ENCODE measurements at places on chromosomes 16 and 17.
A peak's percentile ranks its signal among the peaks of the same experiment; 100 is the strongest.

DNA sequence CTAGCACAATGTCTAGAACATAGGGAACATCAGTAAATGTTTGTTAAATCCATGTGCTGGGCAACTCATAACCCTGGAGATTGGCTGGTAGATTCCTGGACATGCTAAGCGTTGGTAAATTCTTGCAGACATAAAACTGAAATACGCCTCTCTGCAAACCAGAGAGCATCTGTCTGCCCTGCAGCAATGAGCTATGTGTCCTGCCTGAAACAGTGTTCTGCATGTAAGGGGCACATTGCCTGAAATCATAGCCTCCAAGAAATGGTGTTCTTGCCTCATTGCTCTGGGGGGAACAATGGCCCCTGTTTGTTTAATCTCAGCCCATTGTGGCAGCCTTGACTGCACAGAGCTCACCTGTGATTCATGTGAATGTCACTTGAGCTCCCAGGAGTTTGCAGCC, 113.5 kb upstream of the CCL2 start:
- no peak for DNase-seq

DNA sequence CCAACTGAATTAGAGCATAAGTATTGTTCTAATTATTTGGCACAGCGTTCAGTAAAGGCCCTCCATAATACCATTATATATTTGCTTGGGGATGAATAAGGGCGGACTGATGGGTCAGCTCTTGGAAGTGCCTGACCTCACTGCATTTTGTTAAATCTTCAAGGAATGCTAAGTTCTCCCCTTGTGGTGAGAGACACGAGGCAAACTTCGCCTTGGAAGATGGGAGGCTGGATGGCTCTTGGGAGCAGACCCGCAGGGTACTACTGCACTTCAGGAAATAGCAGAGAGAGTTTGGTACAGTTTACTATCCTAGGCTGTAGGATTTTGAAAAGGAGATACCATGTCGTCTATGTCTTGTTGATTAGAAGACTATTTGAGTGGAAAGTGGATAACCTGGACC, 87.0 kb upstream of the RPRML start:
- DNase-seq = no peak

DNA sequence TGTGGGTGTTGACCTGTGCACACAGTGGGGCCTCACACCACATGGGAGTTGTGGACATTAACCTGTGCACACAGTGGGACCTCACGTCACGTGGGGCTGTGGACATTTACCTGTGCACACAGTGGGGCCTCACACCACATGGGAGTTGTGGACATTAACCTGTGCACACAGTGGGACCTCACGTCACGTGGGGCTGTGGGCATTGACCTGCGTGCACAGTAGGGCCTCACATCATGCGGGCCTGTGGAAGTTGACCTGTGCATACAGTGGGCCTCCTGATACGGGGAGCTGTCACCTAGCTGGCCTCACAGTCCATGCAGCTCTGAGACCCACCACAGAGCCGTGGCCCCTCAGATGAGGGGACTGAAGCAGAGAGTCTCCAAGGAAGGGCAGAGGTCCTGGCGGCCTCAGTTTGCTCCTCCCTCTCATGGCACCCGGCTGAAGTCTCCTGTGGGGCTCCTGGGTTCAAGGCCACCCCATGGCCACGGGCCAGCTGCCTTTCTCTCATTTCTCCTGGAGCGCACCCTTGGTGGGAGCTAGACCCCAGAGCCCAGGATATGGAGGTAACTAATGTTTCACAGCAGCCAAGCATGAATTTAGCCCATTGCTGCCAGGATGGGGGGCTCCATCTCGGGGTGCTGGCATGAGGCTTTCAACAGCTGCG, 21.0 kb downstream of the CACNA1H start:
- DNase-seq = no peak

DNA sequence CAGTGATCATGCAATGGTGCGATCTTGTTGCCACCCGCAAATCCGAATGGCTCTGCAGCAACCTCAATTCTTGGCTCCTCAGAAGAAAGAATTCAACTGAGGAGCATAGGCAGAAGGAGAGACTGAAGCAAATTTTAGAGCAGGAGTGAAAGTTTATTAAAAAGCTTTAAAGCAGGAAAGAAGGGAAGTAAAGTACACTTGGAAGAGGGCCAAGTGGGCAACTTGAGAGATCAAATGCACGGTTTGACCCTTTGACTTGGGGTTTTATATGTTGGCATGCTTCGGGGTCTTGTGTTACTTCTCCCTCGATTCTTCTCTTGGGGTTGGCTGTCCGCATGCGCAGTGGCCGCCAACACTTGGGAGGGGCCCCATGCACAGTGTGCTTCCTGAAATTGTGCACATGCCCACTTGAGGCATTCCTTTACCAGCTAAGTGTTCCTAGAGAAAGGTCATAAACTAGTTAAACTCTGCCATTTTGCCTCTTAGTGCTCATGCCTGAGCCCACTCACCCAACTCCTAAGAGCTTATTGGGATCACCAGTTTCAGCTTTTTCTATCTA, 36.7 kb downstream of the ZNRF1 start:
- DNase-seq = no peak

- no peak for DNase-seq
Observed at GRCh38 chr17:9427465-9428315, 147.9 kb downstream of the STX8 start.

- peak; percentile 36 for DNase-seq
Observed at GRCh38 chr17:78735832-78736525, 46.1 kb downstream of the CYTH1 start.

DNA sequence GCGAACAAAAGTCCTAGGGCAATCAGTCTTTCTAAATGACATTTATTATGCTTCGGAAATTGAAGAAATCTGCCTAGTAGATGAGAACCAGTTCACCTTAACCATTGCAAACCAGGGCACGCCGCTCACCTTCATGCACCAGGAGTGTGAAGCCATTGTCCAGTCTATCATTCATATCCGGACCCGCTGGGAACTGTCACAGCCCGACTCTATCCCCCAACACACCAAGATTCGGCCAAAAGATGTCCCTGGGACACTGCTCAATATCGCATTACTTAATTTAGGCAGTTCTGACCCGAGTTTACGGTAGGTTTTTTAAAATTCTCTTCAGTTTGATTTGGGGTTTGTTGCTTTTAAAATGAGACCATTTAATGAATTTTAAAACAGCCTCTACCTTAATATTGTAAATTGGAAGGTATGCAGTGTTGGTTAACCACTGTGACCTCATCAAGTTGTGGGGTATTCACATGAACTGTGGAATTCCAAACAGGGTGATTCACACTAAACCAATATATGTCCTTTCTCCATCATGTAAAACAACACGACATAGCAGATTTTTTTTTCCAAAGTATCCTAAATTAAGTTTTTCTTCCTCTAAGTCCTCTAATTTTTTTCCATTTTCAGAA, 6.2 kb upstream of the EVI2A start:
- no peak for DNase-seq

GRCh38 chr17:386141-386876, 33.7 kb upstream of the RPH3AL start:
- DNase-seq = peak; percentile 63

GRCh38 chr17:58244963-58245362, 6.6 kb downstream of the LPO start:
- DNase-seq = no peak

GRCh38 chr17:62693616-62694409, 66.3 kb downstream of the MRC2 start:
- no peak for DNase-seq

DNA sequence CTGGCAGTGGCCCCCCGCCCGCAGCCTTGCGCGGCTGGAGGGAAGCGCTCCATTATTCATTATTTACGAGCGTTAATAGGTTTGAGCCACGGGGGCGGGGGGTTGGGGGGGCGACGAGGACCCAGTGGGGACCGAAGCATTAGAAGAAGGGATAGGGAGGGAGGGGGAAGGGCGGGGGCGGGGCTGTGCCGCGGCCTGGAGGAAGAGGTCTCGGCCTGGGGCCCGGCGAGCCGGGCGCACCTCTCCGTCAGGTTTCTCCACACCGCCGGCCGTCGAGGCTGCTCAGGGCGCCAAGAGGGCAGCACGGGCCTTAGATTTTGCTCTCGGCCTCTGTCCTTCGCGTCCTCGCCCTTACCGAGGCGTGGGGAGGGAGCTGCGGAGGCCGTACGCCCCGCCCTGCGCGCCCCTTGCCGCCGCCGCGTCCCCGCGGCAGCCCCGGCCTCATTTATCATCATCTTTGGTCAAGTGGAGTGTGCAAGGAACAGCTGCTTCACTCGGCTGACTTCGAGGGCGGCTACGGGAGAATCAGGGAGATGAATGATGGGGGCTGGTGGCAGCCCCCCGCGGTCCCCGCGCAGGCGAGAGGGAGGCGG, 54.2 kb downstream of the SREBF1 start:
- peak; percentile 85 for DNase-seq

- DNase-seq = no peak
Observed at GRCh38 chr16:27127308-27127707, 60.6 kb downstream of the C16orf82 start.

GRCh38 chr16:3120435-3120834, 8.0 kb downstream of the ZNF205 start:
- no peak for DNase-seq

DNA sequence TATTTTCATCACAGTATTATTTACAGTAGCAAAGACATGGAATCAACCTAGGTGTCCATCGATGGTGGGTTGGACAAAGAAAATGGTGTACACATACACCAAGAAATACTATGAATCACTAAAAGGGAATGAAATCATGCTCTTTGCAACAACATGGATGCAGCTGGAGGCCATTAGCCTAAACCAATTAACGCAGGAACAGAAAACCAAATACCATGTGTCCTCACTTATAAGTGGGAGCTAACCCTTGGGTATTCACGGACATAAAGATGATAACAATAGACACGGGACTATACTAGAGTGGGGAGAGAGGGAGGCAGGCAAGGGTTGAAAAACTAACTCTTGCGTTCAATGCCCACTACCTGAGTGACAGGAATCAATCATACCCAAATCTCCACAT, 41.0 kb downstream of the MRPS23 start:
- no peak for DNase-seq

- DNase-seq = no peak
Observed at GRCh38 chr17:63162406-63163157, 196.5 kb downstream of the TANC2 start.

DNA sequence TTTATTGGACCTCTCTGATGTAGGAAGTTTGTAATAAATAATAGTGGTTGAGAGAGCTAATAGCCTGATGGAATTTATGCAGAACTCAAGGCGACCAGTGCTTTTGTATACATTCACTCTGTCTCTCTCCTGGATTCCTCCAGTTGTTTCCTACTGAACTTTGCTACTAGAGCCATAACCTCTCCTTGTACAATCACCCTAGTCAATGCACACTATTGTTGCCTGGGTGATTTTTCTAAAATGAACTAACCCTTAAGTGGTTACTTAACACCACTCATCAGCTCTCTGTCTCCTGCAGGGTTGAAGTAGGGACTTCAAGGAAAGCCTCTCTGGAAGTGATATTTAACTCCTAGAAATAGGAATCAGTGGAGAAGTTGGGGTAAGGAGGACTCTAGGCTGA, 9.7 kb downstream of the PHKB start:
- no peak for DNase-seq

- DNase-seq = no peak
Observed at GRCh38 chr17:4214157-4214556, 49.6 kb downstream of the ANKFY1 start.

GRCh38 chr16:25271421-25271820, 13.8 kb upstream of the ZKSCAN2 start:
- no peak for DNase-seq

DNA sequence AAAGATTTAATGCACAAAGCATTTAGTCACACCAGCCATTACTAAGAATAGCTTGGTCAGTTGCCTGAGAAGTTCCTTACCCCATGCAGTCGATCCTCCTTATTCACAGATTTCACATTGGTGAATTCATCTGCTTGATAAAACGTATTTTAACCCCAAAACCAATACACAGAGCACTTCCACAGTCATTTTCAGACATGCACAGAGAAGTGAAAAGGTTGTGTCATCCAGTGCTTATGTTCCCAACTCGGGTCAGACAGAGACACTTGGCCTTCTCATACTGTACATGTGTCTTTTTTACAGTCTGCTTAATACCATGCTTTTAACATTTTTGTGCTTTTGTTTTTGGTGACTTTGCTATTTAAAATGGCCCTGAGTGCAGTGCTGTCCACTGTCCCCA, 219.7 kb downstream of the SPECC1 start:
- DNase-seq = no peak

DNA sequence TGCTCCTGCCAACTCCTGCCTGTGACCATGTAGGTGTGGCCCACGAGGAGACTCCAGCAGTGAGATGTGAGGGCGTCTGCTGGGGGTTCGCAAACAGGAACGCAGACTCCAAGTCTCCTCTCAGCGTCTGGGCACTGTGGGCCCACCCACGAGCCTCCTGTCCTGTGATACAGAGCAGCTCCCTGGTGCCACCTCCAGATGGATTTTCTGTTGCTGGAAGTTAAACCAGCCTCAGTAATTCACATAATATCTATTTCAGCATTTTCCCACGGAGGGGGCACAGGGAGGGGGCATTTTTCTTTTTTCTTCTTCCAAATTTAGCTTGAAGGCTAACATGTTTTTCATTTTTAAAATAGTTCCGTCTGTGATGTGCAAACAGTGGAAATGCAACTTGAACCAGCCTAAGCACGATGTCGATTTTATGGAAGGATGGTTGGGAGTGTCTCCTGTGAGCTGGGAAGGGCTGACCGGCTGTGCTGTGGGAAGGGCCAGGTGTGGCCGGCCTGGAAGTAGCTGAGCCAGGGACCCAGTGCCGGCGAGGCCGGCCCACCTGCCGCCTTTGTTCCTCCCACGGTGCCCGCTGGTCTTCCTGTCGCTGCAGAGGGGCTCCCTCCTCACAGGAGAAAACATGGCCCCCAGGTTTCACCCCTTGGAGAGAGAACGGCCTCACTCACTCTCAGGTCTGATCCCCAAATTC, 3.9 kb upstream of the RAB40B start:
- no peak for DNase-seq

- DNase-seq = no peak
Observed at GRCh38 chr16:82522026-82522425, 104.7 kb upstream of the CDH13 start.

DNA sequence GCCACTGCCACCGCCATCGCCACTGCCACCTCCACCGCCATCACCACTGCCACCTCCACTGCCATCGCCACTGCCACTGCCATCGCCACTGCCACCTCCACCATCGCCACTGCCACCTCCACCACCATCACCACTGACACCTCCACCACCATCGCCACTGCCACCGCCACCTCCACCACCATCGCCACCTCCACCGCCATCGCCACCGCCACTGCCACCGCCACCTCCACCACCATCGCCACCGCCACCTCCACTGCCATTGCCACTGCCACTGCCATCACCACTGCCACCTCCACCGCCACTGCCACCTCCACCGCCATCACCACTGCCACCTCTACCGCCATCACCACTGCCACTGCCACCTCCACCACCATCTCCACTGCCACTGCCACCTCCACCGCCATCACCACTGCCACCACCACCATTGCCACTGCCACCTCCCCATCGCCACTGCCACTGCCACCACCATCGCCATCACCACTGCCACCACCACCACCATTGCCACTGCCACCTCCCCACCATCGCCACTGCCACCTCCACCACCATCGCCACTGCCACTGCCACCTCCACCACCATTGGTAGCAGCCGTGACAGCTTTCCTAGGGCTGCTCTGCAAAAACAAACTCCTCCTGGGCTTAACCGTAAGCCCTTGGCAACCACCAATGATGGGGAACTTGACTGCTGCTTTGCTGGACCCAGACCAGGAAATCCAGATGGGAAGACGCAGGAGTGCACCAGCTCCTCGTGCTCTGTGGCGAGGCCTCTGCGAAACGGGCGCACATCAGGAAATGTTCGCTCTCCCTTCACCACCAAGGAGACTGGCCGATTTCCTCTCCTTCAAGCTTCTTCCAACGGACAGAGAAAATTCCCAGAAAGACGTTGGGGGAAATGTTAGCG, 147.2 kb downstream of the RBFOX3 start:
- no peak for DNase-seq

Data from NCI-H1417 (cell line).